ENCODE measurements at places on chromosomes 12 and 14. TPM values are rescaled to one million over a fixed set of nuclear protein-coding genes. Genes with fewer than 3 reads are reported as not detected.
A peak's percentile ranks its signal among the peaks of the same experiment; 100 is the strongest.

GRCh38 chr14:65949711-65950516 lies 536.3 kb upstream of the CCDC196 start:
- DNase-seq: no peak

DNA sequence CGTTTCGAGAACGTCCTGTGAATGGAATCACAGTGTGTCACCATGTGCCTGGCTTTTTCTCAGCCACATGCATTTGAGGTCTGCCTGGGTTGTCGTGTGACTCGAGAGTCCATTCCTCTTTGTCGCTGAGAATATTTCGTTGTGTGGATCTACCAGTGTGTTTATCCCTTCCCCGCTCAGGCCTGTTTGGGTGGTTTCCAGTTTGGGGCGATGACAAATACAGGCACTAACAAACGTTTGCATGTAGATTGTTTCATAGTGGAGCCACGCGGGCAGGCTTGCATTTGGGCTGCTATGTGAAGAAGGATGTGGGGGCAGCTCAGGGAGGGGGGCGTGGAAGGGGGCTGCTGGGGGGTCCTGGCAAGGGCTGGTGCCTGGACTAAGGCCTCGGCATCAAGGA lies 14.1 kb downstream of the RIN3 start:
- no peak for DNase-seq

- no peak for DNase-seq
Measured at GRCh38 chr14:69992564-69992963, 113.3 kb downstream of the SMOC1 start.

DNA sequence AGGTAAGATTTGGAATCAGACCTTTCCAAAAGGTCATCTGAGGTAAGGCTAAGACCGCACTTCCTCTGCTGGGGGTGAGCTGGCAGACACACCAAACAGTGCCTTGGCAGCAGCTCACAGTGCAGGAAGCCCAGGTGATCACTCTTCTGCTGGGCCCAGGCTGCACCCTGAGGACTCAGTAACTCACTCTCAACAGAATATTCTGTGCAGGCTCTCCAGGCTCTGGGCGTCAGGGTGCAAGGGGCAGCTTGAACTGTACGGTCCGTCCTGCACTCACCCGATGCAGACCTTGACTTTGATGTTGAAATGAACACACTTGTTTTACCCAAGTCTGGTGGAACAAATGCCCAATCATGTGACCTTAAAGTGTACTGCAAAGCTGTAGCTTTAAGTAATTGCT lies 6.0 kb downstream of the ALKBH2 start:
- DNase-seq: no peak

The WSCD2 gene
- 72.9 TPM for total RNA-seq

DNA sequence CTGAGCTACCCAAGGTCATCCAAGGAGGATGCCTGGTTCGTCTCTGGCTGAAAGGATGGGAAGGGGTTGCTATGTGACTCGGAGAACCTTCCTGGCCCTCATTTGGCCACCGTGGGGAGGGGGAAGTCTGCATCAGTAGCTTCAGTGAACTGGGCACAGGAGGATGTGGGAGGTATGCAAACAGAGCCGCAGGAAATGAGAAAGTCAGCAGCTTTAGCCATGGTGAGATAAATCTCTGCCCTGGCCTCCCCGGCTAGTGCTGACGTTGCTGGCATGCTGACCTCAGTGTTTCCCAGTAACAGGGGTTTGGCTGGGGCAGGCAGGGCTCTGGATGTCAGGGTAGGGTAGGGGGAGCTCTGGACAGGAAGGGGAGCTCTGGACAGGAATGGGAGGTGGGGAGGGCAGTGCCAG lies 2.3 kb upstream of the CEBPE start:
- no peak for DNase-seq

The CCDC38 gene
- not detected for total RNA-seq

The NAA30 gene
- total RNA-seq: 18.9 TPM

DNA sequence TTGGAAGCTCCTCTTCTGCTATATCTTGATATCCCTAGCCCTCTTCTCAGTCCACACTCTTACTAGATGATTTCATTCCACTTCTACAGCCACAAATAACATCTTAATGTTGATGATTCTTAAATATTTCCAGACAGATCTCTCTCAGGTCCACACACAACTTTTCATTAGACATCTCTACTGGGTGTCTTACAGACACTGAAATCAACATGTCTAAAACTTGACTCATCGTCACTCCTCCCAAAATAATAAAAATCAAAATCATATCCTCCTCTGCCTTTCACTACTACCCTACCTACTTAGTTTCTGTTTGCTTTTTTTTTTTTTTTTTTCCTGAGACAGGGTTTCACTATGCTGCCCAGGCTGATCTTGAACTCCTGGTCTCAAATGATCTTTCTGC lies 11.9 kb downstream of the PRDM4 start:
- no peak for DNase-seq

The GZMH gene
- not detected for total RNA-seq

The C12orf50 gene
- total RNA-seq: 0.17 TPM

DNA sequence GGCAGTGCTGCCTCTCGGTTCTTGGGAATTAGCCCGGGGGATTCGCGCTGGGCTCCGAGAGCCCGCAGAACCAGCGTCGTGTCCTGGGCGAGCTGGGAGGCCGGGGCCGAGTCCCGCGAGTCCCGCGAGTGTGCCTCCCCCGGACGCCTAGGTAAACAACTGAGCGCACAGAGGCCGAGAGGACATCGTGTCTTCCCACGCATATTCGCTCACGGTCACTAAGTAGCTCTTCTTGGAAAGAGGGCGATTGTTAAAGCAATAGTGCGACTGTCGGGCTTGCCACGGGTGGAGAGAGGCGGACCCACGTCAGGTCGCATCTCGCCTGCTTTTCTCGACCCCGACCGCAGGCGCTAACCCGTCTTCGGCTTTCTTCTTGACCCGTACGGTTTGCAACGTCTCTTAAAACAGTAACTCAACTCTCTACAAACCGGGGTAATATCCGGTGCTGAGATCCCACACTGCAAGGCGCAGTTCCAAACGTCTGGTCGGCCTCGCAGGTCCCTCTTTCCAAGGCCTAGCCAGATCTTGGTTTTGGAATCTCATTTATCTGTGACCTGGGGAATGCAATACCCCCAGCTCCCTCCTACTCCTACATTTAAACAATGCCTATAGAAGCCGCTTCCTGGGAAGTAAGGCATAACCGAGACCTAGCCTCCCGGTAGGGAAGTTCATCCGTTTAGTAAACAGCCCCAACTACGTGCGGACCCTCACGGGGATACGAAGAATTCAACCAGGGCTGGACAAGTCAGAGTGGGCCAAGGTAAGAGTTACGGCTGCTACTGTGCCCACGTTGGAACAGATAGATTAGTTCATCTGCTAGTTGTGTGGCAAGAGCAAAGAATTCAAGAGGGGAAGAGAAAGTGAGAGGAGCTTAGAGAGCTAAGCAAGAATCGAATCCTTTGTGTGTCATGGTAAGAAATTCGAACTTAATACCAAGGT lies 736 bp upstream of the PHLDA1 start:
- no peak for DNase-seq

The KITLG gene
- 35.6 TPM for total RNA-seq

The HOXC6 gene
- 4.8 TPM for total RNA-seq

GRCh38 chr12:127819056-127819455 lies 447.9 kb upstream of the TMEM132C start:
- DNase-seq: no peak

GRCh38 chr14:77299771-77300170 lies 20.9 kb downstream of the POMT2 start:
- no peak for DNase-seq

DNA sequence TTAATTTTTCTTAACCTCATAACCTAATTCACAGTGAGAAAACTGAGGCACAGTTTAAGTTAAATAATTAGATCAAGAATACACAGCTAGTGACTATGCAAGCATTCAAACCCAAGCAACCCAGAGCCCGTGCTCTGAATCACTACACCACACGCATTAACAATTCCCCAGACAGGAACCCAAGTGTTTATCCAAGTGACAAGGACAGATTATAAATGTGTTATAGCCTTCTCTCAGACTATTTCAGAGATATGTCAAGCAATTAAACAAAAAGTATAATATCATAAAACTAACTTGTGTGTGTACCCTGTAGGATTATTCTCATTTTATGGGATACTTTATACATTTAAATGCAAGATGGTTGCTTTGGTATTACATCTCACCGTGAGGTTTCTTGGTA lies 43.8 kb downstream of the MED13L start:
- no peak for DNase-seq

DNA sequence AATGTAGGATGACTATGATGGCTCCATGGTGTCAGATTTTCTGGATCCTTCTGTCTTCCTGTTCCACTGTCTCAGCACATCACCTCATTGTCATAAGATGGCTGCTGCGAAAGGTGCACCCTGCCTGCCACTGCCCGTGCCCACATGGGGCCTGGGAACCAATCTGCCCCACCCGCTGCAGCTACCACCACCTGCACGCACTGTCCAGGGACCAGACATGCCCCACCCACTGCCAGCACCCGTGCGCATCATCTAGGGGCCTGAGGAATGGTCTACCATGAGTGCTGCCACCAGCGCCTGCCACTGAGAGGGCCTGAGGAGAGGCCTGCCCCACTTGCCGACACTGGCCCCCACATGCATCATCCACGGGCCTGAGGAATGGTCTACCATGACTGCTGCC lies 23.8 kb downstream of the CYP46A1 start:
- DNase-seq: peak; percentile 57

GRCh38 chr14:47626151-47627035 lies 49.0 kb downstream of the MDGA2 start:
- DNase-seq: no peak

- DNase-seq: no peak
Measured at GRCh38 chr14:72932893-72933292, 6.6 kb downstream of the DCAF4 start.

The TEX52 gene
- not detected for total RNA-seq

The PDZRN4 gene
- total RNA-seq: 0.86 TPM

DNA sequence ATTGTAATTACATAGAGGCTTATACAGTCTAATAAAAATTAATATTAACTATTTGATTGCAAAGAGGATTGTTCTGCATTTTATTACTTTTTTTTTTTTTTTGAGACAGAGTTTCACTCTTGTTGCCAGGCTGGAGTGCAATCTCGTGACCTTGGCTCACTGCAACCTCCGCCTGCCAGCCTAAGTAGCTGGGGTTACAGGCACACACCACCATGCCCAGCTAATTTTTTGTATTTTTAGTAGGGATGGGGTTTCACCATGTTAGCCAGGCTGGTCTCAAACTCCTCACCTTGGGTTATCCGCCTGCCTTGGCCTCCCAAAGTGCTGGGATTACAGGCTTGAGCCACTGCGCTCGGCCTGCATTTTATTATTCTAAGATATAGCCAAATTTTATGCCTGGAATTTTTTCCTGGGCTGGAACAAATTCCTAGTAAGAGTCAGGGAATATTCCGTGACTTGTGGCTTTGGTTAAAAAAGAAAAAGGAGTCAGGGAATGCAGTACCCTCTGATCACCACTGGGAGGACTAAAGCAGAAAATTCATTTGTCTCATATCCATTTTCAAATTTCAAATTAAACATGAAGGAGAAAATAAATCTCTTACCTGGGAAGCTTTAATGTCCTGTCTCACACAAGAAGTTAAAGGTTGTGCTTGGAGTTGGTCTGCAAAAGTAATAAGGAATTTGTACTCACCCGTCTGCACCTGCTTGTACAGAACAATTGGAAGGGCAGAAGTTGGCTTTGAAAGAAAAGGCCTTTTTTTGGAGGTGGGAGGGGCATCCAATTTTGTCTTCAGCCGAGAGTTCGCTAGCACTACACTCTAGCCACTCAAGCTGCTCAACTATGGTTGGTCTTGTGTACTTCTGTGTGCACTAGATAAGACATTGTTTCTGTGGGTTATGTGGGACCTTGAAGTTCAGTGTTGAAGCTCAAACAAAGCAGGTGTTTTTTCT lies 8.7 kb downstream of the MARK3 start:
- DNase-seq: no peak

The MIPOL1 gene
- 14.5 TPM for total RNA-seq

DNA sequence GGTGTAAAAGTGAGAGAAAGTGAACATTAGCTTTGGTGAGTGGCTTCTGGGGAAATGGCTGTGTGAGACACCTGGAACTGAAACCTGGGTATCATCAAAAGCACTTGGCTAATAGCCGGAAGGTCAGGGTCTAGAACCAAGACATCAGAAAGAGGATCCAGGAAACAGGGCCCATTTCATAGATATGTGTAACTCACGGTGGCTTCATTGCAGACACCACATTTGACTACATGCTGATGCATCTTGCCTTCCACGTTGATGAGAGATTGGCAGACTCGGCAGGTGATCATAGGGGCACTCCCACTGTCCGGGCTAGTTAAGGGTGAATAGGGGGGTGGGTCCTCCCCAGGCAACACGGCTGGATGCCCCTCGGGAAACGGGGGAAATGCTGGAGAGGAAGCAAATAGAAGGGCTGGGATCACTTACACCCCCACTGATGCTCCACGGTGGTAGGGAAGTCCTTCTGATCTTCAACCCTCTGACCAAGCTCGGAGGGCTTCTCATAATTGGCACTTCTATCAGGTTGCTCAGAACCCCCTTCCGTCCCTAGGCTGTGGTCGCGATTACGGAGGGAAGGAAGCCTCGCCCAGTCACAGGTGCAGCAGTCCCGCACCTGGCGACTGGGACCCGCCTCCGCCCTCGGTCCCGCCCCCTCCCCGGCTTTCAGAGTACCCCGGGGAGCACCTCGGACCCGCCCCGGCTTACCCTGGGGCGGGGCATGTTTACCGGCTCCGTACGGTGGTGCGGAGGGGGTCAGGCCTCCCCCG lies 593 bp downstream of the PIP4P1 start:
- no peak for DNase-seq

DNA sequence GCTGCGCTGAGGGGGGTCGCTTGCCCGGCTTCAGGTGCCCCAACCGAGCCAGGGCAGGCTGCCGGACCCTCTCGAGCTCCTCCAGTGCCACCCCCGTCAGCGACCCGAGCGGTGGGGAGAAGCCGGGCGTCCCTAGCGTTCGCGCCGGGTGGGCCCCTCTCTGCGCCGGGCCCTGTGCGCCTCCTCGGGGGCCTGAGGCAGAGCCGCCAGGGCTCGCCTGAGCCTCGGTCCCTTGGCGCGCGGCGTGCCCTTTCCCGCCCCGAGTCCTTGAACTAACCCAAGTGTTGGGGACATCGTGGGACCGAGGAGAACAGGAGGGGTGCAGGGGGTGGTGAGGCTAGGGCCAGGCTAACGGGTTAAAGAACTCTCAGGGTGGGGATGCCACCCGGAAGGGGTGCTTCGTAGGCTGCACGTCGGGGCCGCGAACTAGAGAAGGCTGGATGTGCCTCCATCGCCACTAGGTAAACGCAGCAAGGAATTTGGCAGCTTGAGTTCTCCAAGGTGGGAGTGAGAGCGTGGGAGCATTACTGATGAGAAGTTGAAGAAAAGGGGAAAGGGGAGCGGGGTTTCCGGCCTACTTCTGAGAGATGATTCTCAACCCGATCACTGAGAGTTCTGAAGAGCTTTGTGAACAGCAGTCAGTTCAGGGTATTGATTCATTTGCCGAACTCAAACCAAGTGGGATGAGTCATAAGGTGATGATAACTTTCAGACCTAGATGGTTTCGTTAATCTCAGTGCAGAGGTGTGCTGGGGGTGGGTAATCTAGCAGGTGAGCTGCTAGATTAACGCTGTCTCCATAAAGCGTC lies 618 bp downstream of the RNF34 start:
- DNase-seq: peak; percentile 70

DNA sequence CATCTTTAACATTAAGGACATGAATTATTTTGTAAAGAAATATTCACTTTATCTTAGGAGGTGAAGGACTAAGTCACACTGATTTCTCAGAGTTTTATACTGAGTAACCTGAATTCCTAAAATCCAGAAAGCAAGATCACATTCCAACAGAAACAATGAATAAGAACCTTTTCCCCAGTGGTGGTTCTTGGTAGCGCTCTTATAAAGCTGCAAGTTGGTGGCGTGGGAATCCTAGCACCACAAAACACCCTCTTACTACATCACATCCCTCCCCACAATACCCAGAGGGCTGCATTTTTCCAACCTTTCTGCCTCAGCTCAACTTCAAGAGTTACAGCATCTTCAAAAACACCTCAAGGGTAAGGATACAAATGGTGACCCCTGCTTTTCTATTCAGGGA lies 44.0 kb upstream of the SMUG1 start:
- no peak for DNase-seq
